ENCODE measurements at places on chromosomes 1 and 21.

- no peak for DNase-seq
Observed at GRCh38 chr1:14500041-14500440, 98.4 kb upstream of the KAZN start.

GRCh38 chr1:150925080-150925479, 1.1 kb upstream of the SETDB1 start:
- DNase-seq: no peak

DNA sequence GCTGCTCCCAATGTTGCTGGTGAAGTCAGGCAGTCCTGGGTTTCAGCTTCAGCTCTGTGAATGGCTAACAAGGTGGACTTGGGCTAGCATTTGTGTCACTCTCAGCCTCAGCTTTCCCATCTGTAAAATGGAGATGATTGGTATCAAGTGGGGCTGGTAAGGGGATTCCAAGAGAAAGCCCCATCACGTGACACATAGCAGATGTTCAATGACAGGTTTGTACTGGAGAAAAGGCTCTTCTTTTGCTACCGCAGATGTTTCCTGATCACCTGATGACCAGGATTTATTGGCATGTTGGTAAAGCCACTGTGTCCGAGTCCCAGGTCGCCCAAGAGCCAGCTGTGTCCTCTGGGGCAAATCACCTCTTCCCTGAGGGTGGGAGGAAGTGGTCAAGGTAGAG, 335.0 kb downstream of the MATN1 start:
- DNase-seq: no peak

DNA sequence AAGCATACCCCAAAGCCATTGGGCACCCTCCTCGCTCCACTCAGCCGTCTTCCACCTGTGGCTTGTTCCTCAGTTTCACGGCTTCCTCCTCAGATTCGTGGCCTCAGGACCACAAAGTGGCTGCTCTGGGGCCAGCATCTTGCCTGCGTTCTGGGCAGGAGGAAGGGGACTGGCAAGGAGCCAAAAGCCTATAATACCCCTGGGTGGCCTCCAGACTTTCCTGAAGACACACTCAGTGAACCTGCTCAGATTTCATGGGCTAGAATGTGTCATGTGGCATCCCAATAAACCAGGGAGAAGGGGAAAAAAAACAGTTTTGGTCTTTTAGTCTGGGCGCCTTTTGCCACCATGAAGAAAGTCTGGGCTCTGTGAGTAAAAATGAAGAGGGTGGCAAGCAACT, 62.0 kb downstream of the SDC3 start:
- no peak for DNase-seq

- no peak for DNase-seq
Observed at GRCh38 chr1:69551476-69552324, 16.0 kb upstream of the LRRC7 start.

- DNase-seq: no peak
Observed at GRCh38 chr1:150028322-150028721, 17.8 kb upstream of the OTUD7B start.

DNA sequence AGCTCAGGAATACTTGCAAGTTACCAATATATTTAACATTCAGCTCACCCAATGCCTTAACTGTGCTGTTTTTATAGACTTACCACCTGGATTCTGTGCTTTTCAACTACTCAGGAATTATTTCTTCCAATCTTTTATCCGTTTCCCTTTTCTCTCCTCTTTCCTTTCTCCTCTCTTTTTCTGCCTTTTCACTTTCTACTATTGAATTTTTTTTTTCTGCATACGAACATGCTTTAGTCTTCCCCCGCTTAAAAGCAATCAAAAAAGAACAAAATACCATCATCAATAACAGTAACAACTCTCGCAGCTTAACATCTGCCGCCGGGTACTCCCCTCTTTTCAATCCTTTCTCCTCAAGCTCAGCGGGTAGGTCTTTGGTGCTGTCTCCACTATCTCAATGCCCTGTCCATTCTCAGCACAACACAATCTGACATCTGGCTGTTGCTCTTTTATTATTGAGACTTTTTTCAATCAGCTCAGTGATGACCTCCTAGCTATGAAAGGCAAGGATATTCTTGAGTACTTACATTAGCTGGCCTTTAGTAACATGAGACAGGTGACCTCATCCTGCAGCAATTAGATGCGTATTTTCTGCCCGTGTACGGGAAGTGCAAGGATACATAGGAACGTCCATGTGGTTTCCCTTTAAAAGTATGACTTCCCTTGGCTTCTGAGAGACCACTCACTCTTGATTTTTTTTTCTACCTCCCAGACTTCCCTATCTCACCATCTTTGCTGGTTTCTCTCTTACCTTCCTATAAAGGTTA, 40.2 kb upstream of the SIPA1L2 start:
- DNase-seq: no peak

- peak; percentile 97 for DNase-seq
Observed at GRCh38 chr1:8817412-8818324, at the start of gene RERE. RERE (minus strand) TSS chr1:8817640.

GRCh38 chr1:86471291-86471690, 2.6 kb downstream of the CLCA1 start:
- DNase-seq: no peak

GRCh38 chr1:204206121-204206520, 7.7 kb downstream of the GOLT1A start:
- no peak for DNase-seq

DNA sequence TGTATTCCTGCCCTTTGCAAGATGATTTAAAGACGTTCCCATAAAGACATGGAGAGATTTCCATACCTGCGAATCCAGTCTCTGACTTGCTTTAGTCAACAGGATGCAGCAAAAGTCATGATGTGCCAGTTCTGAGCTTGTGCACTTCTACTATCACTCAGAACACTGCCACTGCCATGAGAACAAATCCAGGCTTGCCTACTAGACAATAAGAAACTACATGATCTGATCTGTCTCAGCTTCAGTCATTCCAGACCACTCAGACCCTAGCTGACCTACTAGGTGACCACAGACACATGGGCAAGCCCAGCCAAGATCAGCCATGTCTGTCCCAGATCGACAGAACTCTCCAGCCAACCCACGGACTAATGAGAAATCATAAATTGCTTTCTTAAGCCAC, 219.2 kb downstream of the RRAGC start:
- DNase-seq: no peak

DNA sequence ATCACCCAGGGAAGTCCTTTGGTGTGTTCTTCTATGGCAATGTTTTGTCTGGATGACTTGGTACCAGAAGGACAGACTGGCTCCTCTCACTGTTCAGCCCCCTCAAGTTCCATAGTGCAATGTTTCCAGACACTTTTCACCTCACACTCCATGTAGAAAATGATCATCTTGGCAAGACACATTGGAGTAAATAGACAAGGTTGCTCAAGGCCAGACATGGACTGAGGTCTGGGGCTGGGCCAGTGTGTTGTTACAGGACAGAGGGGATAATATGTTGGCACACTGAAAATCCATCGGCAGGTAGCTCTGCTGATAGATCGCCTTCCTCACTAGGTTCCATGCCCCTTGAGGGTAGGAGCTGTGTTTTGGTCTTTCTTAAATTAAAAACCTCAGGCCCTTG, 51.5 kb downstream of the C1orf21 start:
- no peak for DNase-seq

GRCh38 chr1:71303617-71304041, 222.8 kb upstream of the ZRANB2 start:
- no peak for DNase-seq

DNA sequence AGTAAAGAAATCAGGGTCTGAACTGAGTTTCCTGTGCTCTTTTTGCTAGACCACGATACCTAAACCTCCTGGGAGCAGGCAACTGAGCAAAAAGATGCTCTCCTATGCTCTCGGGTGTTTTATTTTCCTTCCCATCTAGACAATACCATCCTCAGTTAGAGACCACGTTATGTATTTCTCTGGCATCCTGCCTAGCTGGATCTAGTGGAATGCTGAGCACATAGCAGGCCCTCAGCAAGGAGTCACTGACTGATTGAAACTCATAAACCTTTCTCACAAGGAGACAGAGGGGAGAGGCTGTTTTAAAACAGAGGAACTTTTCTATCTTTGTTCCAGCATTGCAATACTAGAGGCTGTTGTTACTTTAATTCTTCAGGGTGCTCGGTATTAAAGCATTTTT, 168.0 kb downstream of the CYYR1 start:
- no peak for DNase-seq

DNA sequence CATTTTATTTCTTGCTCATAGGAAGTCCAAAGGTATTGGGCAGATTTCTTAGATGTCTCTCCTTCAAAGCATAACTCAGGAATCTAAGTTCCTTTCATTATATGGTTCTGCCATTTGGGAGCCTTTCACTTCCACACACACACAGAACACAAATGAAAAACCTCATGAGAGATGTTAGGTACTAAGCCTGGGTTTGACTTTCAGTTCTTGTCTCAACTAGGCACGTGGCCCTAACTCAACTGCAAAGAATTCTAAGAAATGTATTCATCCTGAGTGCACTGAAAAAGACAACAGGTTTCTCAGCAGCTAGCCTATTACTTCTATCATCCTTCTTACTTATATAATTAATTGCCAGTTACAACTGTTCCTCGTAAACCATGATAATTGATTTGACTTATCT, 190.0 kb upstream of the SAMSN1 start:
- DNase-seq: no peak

GRCh38 chr21:40393066-40393465, 453.9 kb downstream of the DSCAM start:
- DNase-seq: no peak

- no peak for DNase-seq
Observed at GRCh38 chr1:48105165-48105564, 108.0 kb upstream of the TRABD2B start.

DNA sequence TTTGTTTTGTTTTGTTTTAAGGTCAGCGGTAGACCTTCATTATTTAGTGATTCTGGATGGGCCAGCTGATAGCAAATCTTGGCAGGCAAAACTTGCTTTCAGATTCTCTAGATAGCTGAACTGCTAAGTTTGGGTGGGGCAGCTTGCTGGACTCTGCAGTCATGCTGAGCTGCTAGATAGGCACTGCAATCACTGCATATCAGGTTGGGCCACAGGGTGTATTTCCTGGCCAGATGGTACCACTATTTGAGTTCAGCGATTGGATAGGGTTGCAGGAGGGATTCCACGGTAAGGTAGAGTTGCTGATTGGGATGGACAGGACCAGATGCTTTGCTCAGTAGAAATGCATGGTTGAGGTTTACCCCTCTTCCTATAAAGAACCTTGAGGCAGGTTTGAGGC, 579.3 kb upstream of the ADGRL4 start:
- no peak for DNase-seq

DNA sequence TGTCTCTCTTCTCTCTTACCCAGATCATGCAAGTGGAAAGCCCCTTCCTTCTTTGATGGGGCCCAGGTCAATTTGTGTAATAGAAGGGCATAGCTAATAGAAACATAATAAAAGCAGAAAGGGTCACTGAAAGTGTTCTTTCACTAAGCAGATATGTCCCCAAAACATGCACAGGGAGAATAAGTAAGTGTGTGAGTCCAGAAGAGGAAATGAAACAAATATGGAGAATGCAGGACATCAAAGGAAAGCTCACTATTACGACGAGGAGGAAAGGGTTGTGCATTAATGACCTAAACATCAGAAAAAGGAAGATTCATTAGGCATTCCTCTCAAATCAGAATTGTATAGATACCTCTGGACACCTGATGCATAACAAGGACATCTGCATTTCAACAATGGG, 81.4 kb upstream of the SMYD2 start:
- no peak for DNase-seq

- no peak for DNase-seq
Observed at GRCh38 chr1:8276932-8277331, 41.0 kb upstream of the SLC45A1 start.

DNA sequence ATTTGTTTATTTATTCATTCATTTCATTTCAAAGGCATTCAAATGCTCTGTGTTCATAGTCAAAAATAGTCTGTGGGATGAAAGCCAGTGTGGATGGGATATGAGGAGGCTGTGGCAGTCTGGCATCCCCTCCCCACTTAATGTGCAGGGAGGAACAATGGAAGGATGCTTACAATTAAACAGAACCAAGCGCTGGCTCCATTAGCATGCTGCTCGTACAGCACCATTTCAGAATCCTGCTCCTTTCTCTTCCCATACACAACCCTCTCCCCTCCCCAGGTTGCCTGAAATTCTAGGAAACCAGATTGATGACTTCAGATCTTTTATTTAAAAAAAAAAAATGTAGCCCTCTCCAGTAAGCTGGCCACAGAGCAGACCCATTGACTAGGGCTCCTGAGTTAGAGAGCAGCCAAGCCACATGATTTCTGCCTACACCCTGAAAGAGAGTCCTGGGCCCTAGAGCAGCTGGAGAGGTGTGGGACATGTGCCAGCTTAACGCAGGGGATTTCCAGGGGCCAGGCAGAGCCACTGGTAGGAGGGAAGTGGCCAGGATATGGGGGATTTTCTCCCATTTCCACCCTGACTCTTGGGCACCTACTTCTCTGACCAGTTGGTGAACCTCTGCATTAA, 205.2 kb downstream of the ASTN1 start:
- no peak for DNase-seq

DNA sequence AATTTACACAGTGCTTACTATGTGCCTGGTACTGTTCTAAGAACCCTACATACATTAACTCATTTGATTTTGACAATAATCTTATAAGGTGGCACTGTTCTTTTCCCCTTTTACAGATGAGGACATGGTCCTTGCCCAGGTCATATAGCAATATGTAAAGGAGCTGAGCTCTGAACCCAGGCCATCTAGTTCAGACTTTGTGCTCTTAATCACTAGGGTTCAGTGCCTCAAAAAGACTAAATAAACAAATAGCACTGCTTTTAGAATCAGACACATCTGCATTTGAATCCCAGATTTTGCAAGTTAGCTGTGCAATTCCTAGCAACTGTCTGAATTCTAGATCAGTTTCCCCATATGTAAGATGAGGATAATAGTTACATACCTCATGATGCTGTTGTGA, 8.7 kb upstream of the BCAR3 start:
- DNase-seq: no peak

DNA sequence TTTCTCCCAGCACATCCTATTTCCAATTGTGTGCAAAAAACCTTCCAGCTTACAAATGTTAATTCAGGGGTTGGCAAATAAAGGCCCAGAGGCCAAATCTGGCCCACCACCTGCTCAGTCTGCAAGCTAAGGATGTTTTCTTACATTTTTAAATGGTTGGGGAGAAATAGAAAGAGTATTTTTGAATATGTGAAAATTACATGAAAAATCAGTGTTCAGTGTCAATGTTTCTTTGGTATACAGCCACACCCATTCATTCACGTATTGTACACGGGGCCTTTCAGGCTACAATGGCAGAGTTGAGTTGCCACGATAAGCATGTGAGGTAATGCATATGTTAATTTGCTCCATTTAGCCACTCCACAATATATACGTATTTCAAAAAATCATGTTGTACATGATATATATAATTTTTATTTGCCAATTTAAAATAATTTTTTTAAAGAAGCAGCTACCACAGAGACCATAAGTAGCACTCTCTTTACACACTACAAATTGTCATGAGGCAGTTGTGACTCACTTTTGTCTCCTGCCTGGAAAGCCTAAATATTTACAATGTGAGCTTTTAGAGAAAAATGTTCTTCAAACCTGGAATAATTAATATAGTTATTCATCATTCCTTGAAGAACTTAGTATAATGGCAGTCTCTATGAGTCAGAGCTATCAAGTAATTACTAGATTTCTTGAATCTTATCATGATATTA, 189.6 kb downstream of the SMYD3 start:
- no peak for DNase-seq

All from CD4-positive, alpha-beta T cell treated with Interleukin-12 subunit alpha and Interleukin-12 subunit beta, for 1 hour (primary cell).